Gastrocnemius medialis (tissue), 4 donors: ENCODE measurements at places on chromosomes 16 and 17.

GRCh38 chr16:60041671-60042070 is 1307.6 kb upstream of the GOT2 start:
- no peak for DNase-seq
- H3K36me3 ChIP-seq, result no peaks in the 10 kb centered on the region
- no peaks in the 10 kb centered on the region for H3K27me3 ChIP-seq
- H3K27ac ChIP-seq, result no peak overlapping the region
- H3K4me3 ChIP-seq, result no peak overlapping the region
- H3K4me1 ChIP-seq, result no peaks in the 10 kb centered on the region

- no peaks in the 10 kb centered on the region for H3K36me3 ChIP-seq
- no peak for DNase-seq
- H3K27me3 ChIP-seq, result peaks cover 13% of the 10 kb centered on the region
- H3K4me3 ChIP-seq, result no peak overlapping the region
- no peak overlapping the region for H3K27ac ChIP-seq
- H3K4me1 ChIP-seq, result no peaks in the 10 kb centered on the region
These were observed 4.2 kb upstream of the RDM1 start for GRCh38 chr17:35934760-35935159.

GRCh38 chr17:8277317-8277716 is 11.2 kb upstream of the RANGRF start:
- no peaks in the 10 kb centered on the region for H3K4me1 ChIP-seq
- H3K4me3 ChIP-seq, result no peak overlapping the region
- H3K27me3 ChIP-seq, result no peaks in the 10 kb centered on the region
- DNase-seq, result no peak
- no peaks in the 10 kb centered on the region for H3K36me3 ChIP-seq
- no peak overlapping the region for H3K27ac ChIP-seq

- no peaks in the 10 kb centered on the region for H3K27me3 ChIP-seq
- DNase-seq, result no peak
- H3K4me3 ChIP-seq, result no peak overlapping the region
- H3K36me3 ChIP-seq, result no peaks in the 10 kb centered on the region
- peak overlapping the region; percentile 91 for H3K27ac ChIP-seq
- peaks cover 32% of the 10 kb centered on the region for H3K4me1 ChIP-seq
These were observed 1.2 kb upstream of the MLX start for GRCh38 chr17:42565523-42566214.
